EL (cell line): ENCODE measurements at places on chromosomes 4 and X.

DNA sequence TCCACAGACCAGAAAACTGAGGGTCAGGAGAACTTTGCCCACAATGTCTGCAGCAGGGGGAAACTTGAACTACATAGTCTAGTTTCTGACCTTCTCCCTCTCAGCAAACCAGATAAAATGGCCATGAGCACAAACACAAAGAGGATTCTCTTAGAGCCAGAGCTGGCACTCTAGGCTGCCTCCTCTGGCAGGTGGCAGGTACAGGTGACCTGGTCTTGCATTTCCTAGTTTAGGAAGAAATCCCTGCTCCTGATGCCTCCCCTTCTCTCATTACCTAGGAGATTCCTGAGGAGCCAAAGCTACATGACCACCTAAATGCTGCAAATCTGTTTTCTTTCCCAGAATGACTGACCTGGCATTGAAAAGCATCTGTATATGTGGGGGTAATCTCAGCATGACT lies 45.1 kb downstream of the ARHGEF9 start:
- DNase-seq, result no peak

DNA sequence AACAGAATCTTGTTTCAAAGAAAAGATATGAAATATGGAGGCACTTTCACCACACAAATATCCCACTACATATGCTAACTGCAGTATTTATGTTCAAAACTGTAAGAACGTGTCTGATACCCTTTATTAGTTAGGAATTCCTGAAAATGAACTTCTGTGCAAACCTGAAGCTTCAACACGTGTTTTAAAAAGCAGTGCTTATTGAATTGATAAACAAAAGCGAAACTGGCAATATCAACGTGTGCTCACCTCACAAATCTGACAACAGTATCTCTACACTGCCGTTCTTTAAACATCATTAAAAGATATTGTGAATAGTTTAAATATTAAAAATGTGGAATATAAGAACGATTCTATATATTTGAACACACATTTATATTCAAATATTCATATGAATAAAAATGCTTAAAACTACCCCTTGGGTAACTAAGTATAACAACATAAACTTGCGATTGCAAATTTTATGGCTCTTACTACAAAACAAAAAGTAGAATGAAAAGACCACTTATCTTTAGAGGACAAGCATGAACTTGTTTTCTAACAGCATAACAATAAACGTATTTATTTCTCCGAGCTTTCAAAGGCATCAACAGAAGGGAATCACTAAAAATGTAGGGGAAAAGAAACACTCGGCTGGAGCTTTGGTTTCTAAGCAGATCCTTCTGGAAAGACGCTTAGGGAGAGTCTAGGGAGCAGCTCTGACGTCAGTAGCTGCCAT lies at the start of gene LRP2BP:
Gene LRP2BP (minus strand): TSS at position 687 of the 718 bp plus-strand sequence. CDS start 17,738 bp downstream, outside the sequence.
- DNase-seq, result peak; percentile 17

DNA sequence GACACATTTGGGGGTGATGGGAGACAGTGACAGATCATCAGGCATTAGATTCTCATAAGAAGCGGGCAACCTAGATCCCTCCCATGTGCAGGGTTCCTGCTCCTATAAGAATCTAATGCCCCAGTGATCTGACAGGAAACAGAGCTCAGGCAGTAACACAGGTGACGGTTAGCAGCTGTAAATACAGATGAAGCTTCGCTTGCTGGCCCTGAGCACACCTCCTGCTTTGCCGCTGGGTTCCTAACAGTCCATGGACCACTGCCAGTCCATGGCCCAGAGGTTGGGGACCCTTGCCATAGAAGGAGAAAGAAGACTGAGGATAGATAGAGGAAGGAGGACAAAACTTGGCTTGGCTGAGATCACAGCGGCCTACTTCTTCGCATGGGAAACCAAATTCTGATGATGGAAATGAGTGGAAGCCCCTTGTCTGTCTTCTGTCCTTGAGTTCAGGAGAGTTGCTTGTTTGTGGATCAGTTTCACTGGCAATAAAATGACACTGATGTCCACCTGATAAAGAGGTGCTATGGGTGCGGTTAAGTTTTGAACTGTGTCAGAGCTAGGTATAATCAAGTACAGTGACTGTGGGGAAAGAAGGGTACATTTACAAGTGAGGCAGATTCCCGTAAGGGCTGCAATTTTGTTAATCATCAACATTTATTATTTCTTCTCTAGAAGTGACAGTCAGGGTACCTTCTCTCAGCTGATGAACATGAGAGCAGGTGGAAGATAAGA lies 1.7 kb upstream of the TIFA start:
- no peak for DNase-seq

GRCh38 chrX:43525901-43526610 lies 130.0 kb upstream of the MAOA start:
- no peak for DNase-seq

DNA sequence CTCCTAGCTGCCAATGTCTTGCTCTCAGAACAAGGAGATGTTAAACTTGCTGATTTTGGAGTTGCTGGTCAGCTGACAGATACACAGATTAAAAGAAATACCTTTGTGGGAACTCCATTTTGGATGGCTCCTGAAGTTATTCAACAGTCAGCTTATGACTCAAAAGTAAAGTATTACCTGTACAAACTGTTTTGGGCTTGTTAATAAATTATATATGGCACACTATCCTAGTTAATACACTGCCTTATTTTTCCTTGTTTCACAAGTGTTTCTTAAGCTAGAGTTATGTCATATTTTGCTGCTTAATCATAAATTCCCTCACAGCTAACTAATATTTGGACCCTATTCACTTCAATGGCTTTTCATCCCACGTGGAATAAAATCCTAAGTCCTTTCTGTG lies 45.3 kb downstream of the STK26 start:
- no peak for DNase-seq

DNA sequence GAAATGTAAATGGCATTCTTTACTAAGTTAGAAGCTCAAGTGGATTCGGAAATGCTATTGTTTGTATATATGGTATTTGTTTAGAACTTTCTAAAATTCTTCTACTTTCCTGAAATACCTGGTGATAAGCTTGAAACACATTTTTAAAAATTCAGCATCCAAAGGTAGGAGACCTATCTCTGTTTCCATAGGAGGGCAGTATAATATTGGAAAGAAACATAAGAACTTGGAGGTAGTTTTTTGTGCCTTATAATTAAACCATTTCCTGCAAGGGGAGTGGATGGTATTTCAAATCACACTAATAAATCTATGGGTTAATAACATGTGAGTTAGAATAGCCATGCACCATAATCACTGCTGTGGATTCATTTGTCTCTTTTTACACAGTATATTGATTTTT lies 217.4 kb upstream of the AADAT start:
- DNase-seq, result no peak

GRCh38 chr4:5284517-5284916 lies 233.2 kb downstream of the STK32B start:
- no peak for DNase-seq

DNA sequence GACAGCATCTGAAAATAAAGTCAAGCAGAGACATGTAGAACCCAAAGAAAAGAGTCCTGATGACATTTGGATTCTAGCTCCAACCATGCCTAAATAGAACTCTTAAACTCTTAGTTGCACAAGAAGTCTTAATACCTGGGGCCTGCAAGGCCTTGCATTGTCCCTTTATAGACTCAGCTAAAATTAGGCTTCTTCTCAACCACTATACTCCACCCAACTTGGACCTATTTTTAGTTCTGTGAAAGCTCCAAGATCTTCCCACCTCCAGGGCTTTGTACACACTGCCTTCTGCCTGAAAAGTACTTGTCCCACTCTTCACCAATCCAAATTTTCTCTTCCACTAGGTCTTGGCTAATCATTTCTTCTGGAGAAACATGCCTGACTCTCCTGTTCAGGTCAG lies 36.5 kb downstream of the PLK4 start:
- DNase-seq, result no peak

GRCh38 chrX:75230296-75230695 lies 43.6 kb upstream of the UPRT start:
- DNase-seq, result no peak

DNA sequence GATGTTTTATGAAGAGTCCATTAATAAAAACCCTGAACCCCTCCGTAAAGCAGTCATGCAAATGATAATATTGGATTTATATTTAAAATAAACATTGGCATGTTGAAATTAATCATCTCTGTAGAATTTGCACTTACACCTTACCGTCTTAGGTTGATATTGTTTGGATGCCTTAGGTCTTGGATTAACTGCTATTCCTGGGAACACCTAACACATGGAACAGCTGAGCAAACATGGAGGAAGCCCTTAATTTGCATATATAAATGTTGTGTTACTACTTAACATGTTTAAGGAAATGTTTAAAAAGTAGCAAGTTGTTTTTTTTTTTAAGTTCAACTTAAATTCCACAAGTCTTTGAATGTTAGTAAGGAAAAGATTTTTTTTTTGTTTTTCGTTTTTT lies 62.5 kb downstream of the NSD2 start:
- DNase-seq, result no peak

- no peak for DNase-seq
Observed at GRCh38 chr4:36165631-36166005, 78.7 kb downstream of the ARAP2 start.

GRCh38 chr4:148225639-148226038 lies 216.6 kb downstream of the NR3C2 start:
- DNase-seq, result no peak

GRCh38 chrX:41730081-41730480 lies 6.1 kb downstream of the GPR82 start:
- peak; percentile 1 for DNase-seq

DNA sequence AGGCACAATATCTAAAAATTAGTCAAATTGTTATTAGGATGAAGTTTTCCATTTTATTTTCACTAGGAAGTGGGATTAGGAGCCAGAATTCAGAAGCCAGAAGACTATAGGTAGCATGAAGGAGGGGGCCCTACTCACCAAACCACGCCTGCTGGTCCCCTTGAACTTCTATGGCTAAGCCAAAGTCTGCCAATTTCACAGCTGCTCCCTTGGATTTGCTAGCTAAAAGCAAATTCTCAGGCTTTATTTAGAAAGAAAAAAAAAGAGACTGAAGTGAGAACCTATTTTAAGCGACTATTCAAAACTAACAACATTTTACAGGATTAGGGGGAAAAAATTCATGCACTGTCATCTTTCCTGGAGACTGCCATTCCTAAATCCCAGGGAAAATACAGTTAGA lies 224.3 kb downstream of the CAMK2D start:
- DNase-seq, result no peak
